Hindlimb muscle (tissue), 1 donor: ENCODE measurements at places on chromosomes 7 and 10.

GRCh38 chr10:95503526-95503925, 57.6 kb downstream of the SORBS1 start:
- no peak for DNase-seq

DNA sequence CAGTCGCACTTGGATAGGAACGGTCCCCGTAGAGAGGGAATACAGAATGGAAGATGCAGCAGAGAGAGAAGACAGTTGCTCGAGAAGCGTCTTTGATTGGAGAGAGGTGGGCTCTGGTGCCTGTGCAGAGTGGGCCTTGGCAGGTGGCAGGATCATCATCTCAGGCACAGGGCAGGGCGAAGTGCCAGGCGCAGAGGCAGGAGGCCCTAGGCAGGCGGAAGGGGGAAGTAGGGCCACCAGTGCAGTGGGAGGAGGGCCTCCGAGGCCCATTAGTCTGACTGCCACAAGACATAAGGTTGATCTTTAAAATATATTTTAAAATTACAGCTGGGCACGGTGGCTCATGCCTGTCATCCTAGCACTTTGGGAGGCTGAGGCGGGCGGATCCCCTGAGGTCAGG, 10.1 kb downstream of the CARD11 start:
- no peak for DNase-seq

DNA sequence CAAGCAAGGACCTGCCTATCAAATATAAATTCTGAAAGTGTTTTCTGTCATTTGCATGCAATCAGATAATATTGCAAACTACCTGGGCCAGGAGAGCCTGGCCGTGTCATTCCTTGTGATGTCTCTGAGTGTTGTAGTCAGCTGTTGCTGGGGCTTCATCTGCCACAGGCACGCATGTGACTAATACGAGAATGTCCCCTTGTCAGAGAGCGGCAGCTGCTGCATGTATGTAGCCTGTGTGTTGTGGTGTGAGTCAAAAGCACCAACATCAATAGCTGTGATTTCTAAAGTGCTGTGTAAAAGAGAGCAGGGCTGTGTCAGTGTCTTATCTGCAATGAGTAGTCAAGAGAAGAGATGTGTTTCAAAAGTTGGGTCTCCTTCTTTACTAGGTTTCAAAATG, 155.4 kb downstream of the POU6F2 start:
- no peak for DNase-seq

GRCh38 chr10:125795128-125795527, 19.5 kb upstream of the MMP21 start:
- no peak for DNase-seq

DNA sequence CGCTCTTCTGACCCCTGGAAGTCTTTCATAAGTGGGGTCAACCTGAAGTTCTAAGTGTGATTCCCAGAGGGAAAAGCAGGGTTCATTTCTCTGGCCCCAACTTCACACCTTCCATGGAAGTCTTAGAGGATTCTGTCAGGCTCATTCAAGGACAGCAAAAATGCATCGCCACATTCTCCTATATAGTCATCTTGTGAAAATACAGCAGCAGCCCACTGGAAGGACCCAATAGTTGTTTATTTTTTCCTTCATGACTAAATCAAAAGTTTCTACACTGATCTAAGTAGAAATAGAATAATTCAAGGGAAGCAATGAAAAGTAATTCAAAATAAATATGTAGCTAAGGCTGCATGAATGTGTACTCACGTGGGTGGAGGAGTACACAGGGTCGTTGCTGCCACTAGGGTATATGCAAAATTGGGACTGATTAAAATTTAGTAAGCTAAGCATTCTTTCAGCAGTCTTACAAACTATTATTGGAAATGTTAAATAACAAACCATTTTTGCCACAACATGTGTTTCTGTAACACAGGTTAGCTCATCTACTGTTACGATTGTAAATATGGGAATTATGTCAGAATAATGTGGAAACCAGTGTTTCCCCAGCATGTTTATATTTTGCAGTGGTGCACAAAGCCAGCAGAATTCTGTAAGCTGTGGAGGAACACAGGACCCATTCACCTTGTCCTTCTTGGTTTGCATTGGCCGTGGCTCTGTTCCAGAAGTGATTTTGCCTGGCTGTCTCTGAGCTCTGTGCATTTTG, 33.5 kb downstream of the EEPD1 start:
- DNase-seq = no peak

GRCh38 chr10:65838811-65839210, 1087.0 kb upstream of the LRRTM3 start:
- no peak for DNase-seq

DNA sequence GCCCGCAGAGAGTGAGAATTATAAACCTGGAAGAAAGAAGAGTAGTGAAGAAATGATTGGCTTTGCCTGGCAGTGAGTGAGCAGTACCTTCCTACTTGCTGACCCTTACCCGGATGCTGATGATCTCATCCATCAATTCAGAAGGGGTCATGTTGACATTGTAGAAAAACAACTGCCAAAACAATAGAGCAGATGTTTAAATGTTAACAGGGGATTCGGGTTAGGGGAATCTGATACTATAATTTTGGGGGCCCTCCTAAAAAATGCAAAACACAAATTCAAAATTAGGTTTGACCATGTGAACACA, 78.1 kb downstream of the MYOF start:
- DNase-seq = no peak
